Erythroblast (primary cell): ENCODE measurements at places on chromosomes 13 and 19.

- DNase-seq: no peak
These were observed 21.5 kb upstream of the SIN3B start for GRCh38 chr19:16807549-16808284.

GRCh38 chr19:1245494-1246264 is 2.7 kb upstream of the MIDN start:
- DNase-seq: no peak

DNA sequence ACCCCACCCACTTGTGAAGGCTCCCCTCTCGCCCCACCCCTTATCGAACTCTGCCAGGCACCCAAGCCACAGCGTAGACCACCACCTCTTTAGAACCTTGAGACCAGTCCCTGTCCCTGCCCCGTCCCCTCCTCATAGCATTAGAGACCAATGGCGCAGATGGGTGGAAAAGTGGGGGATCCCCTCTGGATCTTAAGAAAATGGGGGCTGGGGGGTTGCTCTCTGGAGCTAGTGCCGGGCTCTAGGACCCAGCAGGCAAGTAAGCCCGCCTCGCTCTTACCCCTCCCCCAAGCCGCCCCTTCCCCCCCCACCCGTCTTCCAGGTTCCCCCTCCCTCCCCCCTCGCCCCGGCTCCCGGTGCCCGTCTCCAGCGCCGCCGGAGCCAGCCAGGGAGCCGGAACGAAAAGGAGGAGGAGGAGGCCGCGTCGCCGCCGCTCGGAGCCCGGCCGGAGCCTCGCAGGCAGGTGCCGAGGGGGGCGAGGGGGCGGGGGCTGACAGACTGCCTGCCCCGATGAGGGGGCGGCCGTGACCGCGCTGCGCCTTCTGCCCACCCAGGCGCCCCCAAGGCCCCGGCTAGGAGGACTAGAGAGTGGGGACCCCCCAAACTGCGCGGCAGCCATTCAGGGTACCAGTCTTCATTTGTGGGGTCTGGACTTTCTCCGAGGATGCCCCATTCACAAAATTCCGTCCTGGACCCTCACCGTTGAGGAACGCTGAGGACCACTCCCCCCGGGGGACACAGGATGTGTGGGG is at the start of gene SPRED3:
TSS of gene SPRED3 (plus strand) at position 349 of the 752 bp plus-strand sequence. CDS start 1,606 bp downstream, outside the sequence.
- DNase-seq: no peak

- DNase-seq: no peak
These were observed 26.8 kb downstream of the SLC7A1 start for GRCh38 chr13:29568731-29569130.

DNA sequence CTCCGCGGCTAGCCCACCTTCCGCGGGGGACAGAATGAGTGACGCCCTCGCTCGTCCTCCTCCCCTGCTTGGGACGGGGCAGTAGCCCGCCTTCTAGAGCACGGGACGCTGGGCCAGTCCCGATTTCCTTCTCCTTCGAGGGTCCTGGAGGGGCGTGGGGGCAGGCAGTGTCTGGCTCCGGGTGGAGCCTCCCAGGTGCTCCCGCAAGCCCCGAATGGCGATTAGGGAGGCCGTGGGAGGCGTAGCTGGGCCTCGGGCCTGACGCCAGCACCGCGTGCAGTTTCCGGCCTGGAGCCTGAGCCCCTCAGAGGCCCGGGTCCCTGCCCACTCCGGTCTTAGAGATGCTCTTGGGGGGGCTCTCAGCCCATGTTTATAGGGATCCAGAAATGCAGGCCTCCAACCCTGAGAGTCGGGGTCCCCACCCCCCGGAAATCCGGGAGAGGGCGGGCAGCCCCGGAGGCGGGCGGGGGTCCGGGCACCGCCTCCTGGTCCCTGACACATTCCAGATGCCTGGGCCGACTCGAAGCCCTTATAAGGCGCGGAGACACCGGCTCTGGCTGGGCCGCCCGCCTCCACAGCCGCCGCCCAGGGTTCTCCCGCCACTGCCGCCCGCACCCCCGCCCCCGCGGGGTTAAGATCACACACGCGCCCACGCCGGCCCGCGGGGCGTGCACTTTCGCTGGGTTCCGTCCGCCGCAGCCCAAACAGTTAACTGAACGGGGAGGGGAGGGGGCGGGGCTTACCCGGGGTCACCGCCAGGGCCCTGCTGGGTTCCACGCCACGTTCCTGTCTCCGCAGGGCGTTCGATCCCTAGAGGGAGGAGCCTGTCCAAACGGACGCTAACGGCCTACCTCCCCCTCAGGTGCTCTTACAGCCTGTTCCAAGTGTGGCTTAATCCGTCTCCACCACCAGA is 1.5 kb downstream of the MYADM start:
- DNase-seq: peak; percentile 78

DNA sequence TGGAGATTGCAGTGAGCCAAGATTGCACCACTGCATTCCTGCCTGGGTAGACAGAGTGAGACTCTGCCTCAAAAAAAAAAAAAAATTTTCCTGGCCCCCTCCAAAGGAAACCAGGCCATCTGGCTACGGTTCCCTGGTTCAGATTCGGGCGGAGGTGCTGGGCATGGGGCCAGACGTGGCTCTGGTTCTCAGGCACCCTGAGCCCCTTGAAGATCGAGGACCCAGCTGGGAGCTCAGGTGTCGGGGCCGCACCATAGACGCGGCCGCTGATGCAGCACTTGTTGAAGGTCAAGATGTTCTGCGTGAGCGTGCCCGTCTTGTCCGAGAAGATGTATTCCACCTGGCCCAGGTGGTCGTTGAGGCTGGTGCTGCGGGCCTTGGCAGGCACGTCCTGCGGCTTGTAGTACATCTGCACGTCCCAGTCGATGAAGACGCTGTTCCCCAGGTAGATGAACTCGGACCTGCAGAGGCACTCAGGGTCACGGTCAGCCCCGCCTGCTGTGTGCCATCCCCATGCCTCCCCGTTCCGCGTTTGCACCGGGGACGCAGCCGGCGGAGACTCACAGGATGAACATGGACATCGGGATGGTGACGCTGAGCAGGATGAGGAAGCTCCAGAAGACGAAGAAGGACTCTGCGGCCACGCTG is 12.3 kb downstream of the ATP8B3 start:
- no peak for DNase-seq

- DNase-seq: no peak
These were observed 56.6 kb downstream of the COL4A1 start for GRCh38 chr13:110250258-110250891.

DNA sequence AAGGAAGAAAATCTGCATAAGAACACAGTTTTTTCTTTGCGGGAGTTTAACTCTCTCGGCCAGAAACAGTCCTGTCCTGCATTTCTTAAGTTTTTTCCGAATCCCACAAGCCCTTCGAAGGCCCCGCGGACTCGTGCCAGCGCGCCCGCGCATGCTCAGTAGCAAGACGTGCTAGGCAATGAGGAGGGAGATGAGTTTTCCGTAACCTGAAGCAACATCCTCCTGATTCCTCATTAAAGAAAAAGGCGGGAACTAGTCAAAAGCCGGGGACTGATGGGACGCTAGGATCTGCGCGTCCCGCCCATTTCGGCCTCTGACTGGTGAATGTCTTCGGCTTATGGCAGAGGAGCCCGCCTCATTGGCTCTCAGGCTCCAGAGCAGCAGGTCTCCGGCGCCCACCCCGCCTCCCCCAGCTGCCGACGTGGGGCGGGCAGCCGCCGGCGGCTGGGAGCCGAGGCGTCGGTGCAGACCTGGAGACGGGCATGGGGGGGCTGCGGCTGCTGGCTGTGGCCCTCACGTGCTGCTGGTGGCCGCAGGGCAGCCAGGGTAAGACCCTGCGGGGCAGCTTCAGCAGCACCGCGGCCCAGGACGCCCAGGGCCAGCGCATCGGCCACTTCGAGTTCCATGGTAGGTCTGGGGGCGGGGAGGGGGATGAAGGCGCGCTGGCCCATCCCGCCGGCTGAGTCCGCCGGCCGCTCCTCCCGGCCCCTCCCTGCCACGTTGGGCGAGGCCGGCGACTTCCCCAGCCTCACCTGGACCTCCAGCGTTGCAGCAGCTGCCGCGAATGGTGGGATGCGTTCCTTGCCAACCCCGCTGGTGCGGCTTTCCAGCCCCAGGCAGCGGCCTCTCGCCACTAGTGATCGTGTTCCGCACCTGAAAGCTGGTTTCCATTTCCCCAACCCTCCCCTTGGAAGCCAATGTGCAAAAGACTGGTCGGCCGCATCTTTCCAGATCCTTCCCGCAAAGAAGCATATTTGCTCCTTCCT is at the start of gene GPR180:
TSS of gene GPR180 (plus strand) at position 412 of the 986 bp plus-strand sequence. CDS start at position 483, 71 bp downstream.
- DNase-seq: peak; percentile 94

DNA sequence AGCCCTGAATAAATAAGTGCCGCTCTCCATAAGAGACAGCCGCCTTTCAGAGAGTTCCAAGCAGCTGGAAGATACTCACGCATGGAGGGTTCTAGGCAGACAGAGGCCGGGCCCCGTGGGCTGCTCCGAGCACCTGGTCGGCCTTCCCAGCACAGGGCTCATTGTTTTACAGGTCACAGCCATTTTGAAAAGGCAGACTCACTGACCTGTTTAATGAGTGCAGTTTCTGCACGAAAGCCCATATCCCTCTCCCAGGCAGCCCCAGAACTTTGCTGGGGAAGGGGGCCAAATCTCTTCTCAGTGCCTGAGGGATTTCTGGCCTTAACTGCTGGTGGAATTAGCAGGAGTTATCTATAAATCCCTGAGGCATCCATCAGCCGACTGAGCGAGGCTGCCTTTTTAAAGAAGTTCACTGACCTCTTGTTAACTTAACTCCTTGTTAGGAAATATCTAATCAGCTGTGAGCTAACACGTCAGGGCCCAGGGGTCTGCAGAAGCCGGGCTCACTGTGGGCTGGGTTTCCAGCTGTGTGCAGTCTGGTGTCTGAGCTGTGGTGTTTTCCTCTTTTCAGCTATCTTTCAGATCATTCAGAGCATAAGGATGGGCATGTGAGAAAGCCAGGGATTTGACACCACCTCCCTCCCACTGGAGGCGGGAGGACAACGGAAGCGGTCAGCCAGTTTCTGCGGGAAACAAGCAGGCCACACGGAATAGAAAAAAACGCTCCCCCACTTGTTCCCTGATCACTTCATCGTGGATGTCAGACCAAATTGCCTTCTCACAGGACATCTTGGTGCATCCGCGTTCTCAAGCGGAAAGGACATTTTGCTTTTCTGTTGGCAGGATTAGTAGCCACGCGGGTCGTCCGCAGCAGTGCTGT is 23.3 kb downstream of the SERP2 start:
- DNase-seq: peak; percentile 72

DNA sequence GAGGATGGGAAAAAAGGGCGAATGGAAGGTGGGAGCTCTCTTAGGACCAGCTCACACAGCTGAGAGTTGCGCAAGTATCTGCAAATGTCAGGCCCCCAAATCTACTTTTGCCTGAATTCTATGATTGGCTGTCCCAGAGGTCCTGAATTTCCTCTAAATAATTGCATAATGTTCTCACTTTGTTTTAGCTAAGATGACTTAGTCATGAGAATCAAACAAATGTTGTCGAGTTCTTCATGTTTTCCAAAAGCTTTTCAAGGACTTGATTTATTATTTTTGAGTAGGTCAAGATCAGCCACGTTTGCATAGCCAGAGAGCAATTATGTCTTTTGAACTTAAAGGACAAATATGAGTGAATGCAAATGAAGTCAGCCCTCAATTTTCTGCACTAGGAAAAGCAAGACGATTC is 246.6 kb upstream of the MAB21L1 start:
- no peak for DNase-seq

- peak; percentile 88 for DNase-seq
These were observed 434 bp upstream of the FNDC3A start for GRCh38 chr13:48975101-48975855.
